ENCODE measurements at places on chromosomes 7 and 10.

GRCh38 chr7:12728192-12728538, 40.7 kb downstream of the ARL4A start:
- no peaks in the 10 kb centered on the region for H3K27me3 ChIP-seq
- no peak for DNase-seq
- no peaks in the 10 kb centered on the region for H3K36me3 ChIP-seq
- no peak overlapping the region for H3K27ac ChIP-seq
- peaks cover 2% of the 10 kb centered on the region for H3K4me1 ChIP-seq

- no peak for DNase-seq
- H3K27me3 ChIP-seq = no peaks in the 10 kb centered on the region
- no peak overlapping the region for H3K4me3 ChIP-seq
- H3K4me1 ChIP-seq = peaks cover 14% of the 10 kb centered on the region
- H3K36me3 ChIP-seq = peaks cover 15% of the 10 kb centered on the region
- H3K27ac ChIP-seq = peak overlapping the region; percentile 40
Observed at GRCh38 chr7:116691664-116692063, 19.7 kb downstream of the MET start.

DNA sequence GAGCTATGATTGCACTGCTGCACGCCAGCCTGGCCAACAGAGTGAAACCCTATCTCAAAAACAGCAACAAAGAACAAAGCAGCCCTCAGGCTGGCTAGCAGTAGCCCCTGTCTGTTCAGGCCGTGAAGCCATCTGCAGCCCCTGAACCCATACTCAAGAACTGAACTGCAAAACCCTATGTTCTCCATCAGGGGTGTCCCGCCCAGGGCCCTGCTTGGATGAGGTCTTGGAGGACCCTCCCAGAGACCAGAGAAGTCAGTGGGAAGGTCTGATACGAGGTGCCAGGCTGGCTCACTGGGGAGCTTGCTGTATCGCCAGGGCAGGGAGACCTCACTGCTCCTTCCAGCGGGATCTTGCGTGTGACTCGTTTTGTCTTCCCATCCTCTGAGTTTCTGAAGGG, 39.3 kb downstream of the RBM17 start:
- H3K27ac ChIP-seq = no peak overlapping the region
- peaks cover 6% of the 10 kb centered on the region for H3K4me1 ChIP-seq

DNA sequence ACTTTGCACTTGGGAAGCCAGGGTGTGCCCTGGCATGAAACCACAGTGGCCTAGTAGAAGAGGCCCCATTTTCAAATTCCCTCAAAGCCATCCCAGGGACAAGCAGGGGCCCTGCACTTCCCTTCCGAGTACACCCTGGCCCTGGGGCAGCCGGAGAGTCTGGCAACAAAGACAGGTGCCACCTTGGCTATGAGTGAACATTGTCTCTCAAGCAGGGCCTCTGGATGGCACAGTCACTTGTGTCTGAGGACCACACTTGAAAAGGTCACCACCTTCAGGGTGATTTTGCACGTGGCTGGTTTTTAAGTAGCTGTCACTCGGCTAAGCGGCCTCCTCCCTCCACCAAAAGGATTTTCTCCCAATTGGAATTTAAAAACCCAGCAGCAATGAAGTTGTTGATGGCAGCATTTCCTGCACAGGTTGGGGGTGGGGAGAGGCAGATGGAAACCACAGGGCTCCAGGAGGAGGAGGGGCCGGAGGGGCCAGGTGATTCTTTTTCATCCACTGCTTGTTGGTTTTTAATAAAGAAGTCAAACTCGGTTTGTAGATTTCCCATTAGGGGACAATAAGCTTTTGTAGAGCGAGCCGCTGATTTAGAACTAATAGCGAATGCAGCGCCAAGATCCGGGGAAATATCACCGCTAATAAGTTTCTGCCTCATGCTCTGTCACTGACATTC, 33.9 kb downstream of the C10orf105 start:
- H3K27me3 ChIP-seq = peaks cover 54% of the 10 kb centered on the region
- H3K36me3 ChIP-seq = no peaks in the 10 kb centered on the region
- no peak for DNase-seq
- H3K4me3 ChIP-seq = no peak overlapping the region
- H3K4me1 ChIP-seq = no peaks in the 10 kb centered on the region

DNA sequence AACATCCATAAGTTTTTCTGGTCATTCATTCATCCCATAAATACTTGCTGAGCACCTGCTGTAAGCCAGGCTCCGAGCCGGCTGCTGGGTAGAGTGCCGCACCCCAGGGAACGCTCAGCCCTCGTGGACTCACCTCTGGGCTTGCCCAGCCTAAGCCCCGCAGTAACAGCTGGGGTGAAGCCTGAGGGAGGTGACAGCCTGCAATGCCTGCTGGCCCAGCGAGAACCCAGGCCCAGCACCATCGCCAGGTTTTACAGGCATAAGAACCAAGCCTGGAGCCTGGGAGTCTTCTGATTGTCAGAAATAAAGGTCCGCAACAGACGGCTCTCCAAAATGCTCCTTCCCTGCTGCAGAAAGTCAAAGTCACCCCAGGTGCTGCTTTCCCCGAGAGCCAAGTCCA, 205.4 kb downstream of the ZMYND11 start:
- H3K4me1 ChIP-seq = peaks cover 26% of the 10 kb centered on the region
- H3K27ac ChIP-seq = no peak overlapping the region
- H3K4me3 ChIP-seq = no peak overlapping the region
- H3K36me3 ChIP-seq = peaks cover 74% of the 10 kb centered on the region
- no peaks in the 10 kb centered on the region for H3K27me3 ChIP-seq
- DNase-seq = no peak

GRCh38 chr10:113135025-113135424, 185.0 kb downstream of the TCF7L2 start:
- H3K27me3 ChIP-seq = no peaks in the 10 kb centered on the region
- peaks cover 17% of the 10 kb centered on the region for H3K4me1 ChIP-seq
- no peaks in the 10 kb centered on the region for H3K36me3 ChIP-seq

DNA sequence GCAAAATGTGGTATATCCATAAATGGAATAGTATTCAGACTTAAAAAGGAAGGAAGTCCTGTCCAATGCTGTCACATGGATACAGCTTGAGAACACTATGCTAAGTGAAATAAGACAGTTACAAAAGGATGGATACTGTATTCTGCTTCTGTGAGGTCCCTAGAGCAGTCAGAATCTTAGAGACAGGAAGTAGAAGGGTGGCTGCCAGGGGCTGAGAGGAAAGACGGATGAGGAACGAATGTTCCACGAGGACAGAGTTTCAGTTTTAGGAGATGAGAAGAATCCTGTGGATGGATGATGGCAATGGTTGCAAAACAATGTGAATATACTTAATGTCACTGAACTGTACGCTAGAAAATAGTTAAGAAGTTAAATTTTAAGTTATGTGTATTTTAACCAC, 3.8 kb downstream of the PRKCQ start:
- H3K27ac ChIP-seq = no peak overlapping the region
- no peaks in the 10 kb centered on the region for H3K36me3 ChIP-seq
- H3K27me3 ChIP-seq = peaks cover 73% of the 10 kb centered on the region
- H3K4me1 ChIP-seq = peaks cover 2% of the 10 kb centered on the region

GRCh38 chr7:144256112-144256511, 8.5 kb downstream of the OR2A7 start:
- no peaks in the 10 kb centered on the region for H3K4me1 ChIP-seq
- H3K27ac ChIP-seq = no peak overlapping the region
- no peak overlapping the region for H3K4me3 ChIP-seq
- DNase-seq = peak; percentile 9

Measured in mesenchymal stem cell (in vitro differentiated cells and primary cell).